Activated T-helper 9 cell treated with anti-CD3 and anti-CD28 coated beads, Interleukin-2, amount 50 U/mL, for 16 hours (primary cell): ENCODE measurements at places on chromosomes 5 and 9.

DNA sequence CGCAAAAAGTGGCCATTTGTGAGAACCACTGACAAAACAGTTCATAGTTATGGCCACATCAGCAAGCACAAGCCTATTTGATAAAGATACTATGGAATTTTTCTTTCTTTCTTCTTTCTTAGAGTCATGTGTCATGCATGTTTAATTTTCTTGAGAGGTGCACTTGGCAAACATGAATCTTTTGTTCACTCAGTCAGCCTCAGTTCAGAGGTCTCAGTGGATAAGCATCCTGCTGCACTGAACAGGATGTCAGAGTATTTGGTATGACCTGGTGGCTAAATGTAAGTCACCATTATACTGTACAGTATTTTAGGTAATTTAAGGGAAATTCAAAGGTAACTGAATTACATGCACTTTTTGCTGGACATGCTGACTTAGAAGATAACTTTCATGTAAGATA is 5.4 kb downstream of the NNT start:
- DNase-seq, result no peak

GRCh38 chr9:95048225-95049087 is 269.1 kb downstream of the FANCC start:
- DNase-seq, result peak; percentile 17

DNA sequence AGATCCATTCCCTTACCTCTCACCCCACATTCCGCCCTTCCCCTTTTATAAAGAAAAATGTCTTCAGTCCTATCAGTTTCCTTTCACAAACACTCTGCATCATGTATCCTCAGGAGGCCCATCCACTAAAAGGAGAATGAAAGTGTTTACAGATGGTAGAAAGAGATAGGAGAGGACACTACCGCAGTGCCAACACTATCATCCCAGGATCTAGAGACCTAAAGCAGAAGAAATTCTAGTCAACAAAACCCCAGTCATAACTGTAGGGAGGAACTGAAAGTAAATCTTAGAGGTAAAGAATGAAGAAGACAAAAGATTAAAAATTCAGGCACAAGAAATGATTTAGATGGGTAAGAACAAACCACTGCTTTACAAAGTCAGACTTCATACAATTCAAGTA is 114.1 kb downstream of the MLLT3 start:
- no peak for DNase-seq

GRCh38 chr5:177557041-177557647 is 2.8 kb upstream of the FAM193B start:
- DNase-seq, result no peak

DNA sequence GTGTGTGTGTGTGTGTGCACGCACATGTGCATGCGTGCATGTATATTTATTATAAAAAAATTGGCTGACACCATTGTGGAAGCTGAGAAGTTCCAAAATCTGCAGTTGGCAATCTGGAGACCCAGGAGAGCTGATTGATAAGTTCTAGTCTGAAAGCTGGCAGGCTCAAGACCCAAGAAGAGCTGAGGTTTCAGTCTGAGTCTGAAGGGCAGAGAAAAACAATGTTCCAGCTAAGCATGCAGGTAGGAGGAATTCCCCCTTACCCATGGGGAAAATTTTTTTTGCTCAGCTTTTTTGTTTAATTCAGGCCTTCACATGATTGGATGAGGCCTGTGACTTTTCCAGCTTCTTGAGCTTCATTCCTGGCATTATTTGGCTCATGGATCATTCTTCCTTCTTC is 31.2 kb upstream of the ACTBL2 start:
- no peak for DNase-seq

GRCh38 chr5:116009806-116010205 is 22.5 kb upstream of the ARL14EPL start:
- DNase-seq, result no peak

DNA sequence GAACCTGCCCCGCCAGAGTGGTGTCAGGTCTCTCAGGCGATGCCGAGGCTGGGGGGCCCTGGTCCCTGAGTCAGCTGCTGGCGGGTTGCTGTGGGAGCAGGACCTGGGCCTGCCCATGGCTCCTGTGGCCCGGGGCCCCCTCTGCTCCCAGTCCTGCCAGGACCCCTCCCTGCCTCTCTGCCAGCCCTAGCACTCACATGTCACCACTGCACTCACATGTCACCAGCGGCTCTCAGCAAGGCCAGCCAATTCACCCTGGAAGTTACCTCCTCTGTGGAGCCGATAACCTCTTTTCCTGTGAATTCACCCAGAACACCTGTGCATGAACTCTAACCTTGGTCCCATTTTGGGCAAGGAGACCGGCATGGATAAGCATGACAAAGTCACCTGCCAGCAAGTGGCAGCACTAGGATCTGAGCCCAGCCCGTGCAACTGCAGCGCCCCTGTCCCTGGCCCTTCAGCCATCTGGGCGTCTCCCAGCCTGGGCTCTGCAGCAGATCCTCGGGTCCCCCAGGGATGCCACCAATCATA is 170.2 kb downstream of the GAPVD1 start:
- DNase-seq, result no peak

DNA sequence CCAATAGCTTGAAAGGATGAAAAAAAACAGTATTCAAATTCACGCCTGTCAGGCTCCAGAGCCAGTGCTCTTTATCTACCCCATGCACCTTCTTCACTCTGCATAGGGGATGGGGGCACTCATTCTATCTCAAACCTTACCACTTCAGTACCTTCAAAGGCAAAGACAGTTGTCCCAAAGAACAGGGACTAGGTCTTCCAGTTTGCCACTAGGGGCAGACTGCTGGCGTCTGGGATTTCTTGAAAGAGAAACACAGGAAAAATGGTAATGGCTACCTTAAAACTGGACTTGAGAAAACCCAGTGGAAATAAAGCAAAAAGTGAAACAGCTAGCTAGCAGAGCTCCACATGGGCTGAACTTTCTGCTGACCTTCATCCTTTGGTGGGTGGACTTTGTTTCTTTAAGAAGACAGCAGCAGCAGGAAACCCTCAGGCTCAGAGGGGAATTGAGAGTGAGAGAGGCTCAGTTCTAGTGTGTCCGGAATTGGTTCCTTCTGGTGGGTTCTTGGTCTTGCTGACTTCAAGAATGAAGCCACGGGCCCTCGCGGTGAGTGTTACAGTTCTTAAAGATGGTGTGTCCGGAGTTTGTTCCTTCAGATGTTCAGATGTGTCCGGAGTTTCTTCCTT is 41.0 kb upstream of the SLC36A1 start:
- DNase-seq, result no peak

DNA sequence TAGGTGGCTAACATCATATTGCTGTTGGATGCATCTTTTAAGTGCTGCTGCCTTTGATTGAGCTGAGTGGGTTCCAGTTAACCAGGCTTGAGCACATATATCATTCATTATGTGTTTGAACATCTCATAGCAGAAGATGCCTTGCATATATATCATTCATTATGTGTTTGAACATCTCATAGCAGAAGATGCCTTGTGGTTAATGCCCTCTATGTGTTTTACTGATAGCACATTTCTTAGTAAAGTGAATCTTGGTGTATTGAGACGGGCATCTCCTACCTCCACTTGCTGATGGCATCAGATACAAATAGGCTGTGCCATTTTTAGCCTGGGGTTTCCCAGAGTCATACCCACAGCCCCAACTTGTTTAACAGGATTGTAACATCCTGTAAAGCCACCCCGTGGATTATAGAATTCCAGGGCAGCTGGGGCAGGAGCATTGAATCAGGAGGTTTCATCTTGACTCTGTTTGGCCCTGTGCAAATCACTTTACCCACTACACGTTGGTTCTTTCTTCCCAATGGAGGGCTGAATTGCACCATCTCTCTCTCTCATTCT is 26.5 kb downstream of the MTAP start:
- no peak for DNase-seq

- DNase-seq, result no peak
These were observed 92.1 kb downstream of the LMNB1 start for GRCh38 chr5:126869005-126869451.

- no peak for DNase-seq
These were observed 35.0 kb downstream of the ANGPTL2 start for GRCh38 chr9:127087411-127087810.

DNA sequence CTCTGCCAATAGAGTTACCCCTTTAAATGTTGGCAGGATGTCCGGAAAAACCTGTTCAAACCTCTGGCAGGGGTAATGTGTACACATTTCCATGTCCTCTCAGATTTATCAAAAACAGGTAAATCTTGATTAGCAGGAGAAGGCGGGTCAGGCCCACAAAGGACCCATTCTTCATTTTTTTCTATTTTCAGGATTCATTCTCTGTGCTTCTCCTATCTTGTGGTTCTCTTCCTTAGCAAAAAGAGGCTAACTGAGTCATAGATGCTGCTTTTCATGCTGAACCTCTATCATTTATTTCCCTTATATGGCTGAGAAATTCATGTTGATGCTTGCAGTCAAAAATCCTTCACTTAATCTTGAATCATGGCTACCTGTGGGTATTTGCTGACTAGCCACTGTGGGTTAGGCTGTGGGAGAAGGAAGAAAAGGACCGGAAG is 112.7 kb upstream of the IQGAP2 start:
- no peak for DNase-seq

DNA sequence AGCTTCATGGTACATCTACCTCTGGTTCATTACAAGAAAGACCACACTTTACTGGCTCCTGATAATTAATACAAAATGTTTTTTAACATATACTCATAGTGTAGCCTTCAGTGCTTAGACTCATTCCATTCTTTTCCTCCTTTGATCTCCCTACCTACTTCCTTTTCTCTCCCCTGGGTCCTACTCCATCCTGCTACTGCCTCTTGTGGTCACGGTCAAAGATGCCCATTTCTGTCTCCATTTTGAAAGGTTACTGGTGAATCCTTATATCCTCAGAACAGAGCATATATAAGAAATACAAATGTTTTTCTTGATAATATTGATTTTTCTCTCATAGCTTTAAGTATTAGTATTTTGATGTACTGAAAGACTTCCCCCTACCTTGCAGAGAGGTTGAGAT is 375.9 kb downstream of the ARRDC3 start:
- no peak for DNase-seq

DNA sequence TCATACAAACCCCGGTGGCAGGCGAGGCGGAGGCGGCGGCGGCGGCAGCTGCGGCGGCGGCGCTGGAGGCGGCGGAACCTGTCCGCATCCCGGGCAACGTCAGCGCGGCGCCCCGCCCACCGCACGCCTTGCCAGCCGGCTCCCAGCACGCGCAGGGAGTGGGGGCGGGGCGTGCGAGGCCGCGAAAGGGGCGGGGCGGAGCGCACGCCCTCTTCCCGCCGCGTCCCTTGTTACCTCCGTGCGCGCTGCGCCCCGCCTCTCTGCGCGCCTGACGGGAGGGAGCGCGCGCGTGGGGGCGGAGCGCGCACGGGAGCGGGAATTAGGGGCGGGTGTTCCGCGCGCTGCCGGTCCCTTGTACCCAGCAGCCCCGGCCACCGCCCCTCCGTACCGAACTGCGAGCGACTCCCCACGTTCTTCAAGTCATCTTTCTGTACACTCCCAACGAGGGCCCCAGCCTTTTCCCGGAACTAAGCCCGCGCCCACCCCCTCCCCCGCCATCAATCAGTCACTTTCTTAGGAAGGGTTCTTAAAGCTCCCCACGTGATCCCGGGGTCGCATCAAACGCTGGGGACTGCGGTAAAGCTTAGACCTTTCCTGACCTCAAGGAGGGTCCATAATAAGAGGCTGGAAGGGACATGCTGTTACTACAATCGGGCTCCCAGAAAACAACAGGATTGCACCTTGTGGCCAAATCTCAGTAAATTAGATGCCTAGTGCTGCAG is at the start of gene AGTPBP1:
Gene AGTPBP1 (minus strand): TSS at position 80 of the 722 bp plus-strand sequence. CDS start 29,421 bp downstream, outside the sequence.
- peak; percentile 96 for DNase-seq

DNA sequence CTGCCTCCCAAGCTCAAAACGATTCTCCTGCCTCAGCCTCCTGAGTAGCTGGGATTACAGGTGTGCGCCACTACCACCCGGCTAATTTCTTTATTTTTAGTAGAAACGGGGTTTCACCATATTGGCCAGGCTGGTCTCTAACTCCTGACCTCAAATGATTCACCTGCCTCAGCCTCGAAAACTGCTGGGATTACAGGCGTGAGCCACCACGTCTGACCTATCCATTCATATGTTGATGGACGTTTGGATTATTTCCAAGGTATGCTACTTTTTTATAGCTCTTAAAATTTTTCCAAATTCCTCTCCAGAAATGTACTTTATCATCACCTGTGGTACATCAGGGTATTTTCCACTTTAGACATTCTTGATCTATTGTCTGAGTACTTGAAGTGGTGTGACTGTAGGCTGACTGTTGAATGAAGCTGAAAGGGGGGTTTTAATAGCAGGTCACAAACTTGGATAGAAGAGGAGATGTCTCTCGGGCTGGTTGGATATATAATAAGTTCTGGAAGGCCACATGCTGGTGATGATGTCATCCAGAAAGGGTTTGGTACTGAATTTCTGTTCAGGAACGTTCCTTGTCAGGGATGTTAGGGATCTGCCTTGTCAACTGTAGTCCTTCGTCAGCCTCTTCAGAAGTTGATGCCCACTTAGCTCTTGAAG is 7.4 kb downstream of the CTNNA1 start:
- DNase-seq, result no peak

DNA sequence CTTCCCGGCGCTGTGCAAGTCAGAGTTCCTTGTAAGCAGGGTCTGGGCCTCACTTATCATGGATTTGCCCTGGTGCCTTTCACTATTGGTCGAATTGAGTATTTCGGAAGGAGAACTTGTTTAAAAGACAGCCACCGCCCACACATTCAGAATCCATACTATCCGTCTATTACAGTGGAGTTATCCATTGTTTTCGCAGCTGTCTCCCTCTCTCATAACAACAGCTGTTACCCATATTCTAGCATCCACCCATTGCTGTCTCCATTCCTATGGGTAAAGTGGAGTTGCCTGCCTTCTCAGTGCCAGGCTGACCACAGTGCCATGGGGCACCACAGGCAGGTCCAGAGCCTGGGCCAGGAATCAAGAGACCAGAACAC is 20.2 kb downstream of the FAXDC2 start:
- DNase-seq, result no peak

DNA sequence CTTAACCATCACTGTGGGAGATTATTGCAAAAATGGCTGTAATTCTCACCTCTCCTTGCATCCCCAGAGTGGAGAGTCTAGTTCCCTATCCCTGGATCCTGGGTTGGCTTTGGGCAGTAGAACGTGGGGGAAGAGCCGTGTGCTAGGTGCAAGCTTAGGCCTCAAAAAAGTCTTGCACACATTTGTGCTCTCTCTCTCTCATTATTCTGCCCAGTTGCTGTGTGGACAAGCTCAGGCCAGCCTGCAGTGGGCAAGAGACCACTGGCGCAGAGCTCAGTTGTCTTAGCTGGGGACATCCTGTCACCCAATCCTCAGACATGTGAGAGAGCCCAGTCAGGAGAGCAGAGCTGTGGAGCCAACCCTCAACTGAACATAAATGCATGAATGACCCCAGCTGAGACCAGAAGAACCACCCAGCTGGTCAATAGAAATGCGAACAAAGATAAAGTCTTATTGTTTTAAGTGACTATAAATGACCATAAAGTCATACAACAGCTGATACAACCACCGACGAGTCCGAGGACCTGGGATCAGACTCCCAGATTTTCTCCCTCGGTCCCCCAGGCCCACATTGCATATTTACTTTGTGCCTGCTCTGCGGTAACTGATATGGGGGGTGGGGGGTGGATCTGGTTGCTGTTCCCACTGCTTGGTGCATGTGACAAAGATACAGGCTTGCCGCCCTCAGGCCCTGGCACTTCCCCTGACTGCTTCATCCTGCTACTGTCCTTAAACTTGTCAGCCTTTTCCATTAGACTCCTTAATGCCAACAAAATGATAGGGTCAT is 166.4 kb upstream of the MVB12B start:
- no peak for DNase-seq
